H9 (cell line): ENCODE measurements at places on chromosomes 1 and 21.

GRCh38 chr1:7565099-7565750 lies 205.9 kb upstream of the VAMP3 start:
- DNase-seq: no peak

GRCh38 chr1:9852410-9853248 lies 28.9 kb upstream of the CLSTN1 start:
- no peak for DNase-seq

- DNase-seq: no peak
These were observed 17.4 kb upstream of the IGSF5 start for GRCh38 chr21:39727401-39728120.

DNA sequence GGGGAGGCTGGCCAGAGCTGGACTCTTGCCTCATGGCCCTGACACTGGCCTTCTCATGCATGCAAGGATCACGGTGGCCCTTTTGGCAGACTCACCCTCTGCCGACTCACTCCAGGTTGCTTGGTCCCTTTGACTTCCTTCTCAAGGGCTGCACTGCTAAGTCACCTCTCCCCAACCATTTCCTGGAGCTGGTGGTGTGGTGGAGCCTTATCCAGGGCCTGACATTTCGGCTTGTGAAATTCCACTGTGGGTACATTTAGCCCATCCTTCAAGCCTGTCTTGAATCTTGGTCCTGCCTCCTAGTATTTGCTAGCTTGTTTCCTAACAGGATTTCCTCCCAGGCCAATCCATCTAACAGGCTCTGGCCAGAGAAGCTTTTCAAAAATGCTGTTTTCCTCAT lies 52.6 kb upstream of the JUN start:
- no peak for DNase-seq

DNA sequence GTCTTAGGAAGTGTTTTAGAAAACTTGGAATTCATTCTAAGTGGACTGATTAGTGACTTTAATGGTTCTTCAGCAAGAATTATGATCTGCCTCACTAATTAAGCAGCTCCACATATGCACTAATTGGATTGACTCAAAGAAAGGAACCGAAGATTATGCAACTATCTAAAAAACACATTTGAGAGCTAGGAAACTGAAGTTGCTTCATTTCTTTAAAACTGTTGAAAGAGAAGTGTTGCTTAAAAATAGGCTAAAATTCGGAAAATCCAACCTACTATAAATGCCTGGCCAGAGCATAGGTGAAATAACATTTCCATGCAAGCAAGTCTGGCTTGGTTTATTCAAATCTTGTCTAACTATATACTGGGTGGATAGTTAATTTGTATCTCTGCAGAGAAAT lies 502.9 kb upstream of the ZRANB2 start:
- DNase-seq: no peak
